ENCODE measurements at places on chromosomes 3 and 15.

GRCh38 chr15:68709876-68710275 is 110.8 kb downstream of the ANP32A start:
- no peak for DNase-seq

DNA sequence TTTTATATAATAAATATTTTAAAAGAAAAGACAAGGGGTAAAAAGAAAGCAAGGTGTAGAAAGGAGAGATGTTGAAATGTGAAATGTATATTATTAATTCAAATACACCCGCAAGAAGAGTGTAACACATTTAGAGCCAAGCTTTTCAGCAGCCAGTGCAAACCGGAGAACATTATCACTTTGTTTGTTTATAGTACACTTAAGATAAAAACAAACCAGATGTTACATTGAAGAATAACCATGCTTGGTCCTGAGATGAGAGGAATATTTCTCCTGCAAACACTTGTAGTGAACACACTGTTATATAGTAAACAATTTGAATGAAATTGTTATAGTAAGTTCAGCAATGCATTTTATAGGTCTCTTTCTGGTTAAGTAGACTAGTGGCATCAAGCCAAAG is 1441.5 kb downstream of the OTOL1 start:
- DNase-seq = no peak

GRCh38 chr3:154421083-154421482 is 8.9 kb downstream of the GPR149 start:
- DNase-seq = no peak

DNA sequence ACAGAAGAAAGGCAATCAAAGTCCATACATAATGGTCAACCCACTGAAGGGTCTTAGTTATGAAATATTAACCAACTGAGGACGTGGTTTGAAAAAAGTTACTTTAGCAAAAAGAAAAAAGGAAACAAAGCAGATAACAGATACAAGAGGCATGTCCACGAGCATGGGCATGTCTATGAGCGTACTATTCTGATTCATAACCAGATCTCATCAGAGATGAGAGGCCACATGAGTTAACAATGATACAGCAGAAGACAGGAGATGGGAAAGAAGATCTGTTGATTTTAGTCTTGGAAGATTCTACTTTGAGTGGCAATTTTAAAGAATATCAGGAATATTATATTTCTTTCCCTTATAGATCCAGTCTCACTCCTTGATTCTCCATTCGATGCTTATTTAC is 262.9 kb upstream of the SLITRK3 start:
- no peak for DNase-seq

- no peak for DNase-seq
Observed at GRCh38 chr3:170531657-170532335, 54.1 kb downstream of the SLC7A14 start.

- DNase-seq = no peak
Observed at GRCh38 chr3:141388823-141389621, 20.7 kb downstream of the ZBTB38 start.

GRCh38 chr15:28005004-28005527 is 94.0 kb downstream of the OCA2 start:
- DNase-seq = no peak

DNA sequence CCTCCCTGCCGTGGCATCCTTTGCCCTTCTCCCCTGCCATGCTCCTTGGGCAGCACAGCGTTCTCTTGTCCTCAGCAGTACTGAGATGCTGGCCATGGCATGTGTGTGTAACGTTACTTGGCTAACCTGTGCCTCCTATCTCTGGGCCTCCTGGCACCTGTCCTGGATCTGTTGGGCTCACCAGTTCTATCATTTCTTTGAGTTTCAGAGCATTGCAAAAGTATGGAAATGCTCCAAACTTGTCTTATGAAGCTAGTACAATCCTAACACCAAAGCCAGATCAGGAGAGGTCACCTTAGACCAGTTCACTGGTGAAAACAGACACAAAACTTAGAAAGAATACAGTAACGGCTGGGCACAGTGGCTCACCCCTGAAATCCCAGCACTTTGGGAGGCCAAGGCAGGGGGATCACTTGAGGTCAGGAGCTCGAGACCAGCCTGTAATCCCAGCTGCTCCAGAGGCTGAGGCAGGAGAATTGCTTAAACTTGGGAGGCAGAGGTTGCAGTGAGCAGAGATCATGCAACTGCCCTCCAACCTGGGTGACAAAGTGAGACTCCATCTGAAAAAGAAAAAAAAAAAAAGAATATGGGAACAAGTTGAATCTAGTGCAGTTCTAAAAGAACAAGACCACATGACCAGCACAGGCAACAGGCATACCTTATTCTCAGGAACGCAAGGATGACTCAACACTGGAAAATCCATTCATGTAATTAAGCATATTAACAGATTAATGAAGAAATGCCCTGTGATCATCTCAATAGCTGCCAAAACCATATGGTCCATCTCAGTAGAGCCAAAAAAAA is 62.4 kb upstream of the TRPM1 start:
- DNase-seq = no peak

DNA sequence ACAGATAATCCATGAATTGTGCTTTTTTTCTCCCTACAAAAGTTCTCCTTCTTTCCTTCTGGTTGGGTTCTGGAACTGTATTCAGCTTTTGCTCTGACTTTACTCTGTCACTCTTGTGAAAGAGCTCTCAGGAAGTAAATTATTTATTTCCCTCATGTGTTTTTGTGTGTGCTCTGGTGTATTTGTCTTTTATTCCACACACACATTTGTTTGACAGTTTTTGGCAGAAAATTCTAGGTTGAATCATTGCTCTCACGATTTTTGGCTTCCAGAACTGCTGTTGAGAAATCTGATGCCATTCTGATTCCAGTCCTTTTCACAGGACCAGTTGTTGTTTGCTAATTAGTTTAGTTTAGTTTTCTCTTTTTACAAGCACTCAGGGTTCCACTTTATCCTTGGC is 172.8 kb downstream of the PLCH1 start:
- no peak for DNase-seq

DNA sequence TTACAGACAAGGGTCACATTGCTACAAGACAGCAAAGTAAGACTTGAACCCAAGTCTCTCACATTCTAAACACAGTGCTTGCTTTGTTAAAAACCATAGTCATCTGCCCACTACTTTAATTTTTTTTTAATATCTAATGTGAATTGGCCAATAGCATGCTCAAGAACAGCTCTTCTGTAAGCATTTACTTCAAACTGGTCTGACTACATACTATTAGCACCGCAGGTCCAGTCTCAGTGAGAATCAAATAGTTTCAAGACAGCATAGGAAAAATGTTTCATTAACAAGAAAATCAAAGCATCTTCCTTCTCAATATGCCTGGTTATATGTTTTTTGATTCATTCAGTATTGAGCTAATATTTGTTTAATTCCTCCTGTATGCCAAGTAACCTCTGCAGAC is 419.9 kb downstream of the ERC2 start:
- no peak for DNase-seq

DNA sequence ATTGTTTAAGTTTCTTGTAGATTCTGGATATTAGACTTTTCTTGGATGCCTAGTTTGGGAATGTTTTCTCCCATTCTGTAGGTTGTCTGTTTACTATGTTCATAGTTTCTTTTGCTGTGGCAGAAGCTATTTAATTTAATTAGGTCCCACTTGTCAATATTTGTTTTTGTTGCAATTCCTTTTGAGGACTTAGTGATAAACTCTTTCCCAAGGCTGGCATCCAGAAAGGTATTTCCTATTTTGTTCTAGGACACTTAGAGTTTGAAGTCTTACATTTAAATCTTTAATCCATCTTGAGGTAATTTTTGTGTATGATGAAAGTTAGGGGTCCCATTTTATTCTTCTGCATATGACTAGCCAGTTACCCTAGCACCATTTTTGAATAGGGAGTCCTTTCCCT is 54.9 kb downstream of the MME start:
- no peak for DNase-seq
